ENCODE measurements at places on chromosomes 2 and 18.

GRCh38 chr2:46193356-46193755 lies 103.9 kb upstream of the EPAS1 start:
- no peak for DNase-seq

DNA sequence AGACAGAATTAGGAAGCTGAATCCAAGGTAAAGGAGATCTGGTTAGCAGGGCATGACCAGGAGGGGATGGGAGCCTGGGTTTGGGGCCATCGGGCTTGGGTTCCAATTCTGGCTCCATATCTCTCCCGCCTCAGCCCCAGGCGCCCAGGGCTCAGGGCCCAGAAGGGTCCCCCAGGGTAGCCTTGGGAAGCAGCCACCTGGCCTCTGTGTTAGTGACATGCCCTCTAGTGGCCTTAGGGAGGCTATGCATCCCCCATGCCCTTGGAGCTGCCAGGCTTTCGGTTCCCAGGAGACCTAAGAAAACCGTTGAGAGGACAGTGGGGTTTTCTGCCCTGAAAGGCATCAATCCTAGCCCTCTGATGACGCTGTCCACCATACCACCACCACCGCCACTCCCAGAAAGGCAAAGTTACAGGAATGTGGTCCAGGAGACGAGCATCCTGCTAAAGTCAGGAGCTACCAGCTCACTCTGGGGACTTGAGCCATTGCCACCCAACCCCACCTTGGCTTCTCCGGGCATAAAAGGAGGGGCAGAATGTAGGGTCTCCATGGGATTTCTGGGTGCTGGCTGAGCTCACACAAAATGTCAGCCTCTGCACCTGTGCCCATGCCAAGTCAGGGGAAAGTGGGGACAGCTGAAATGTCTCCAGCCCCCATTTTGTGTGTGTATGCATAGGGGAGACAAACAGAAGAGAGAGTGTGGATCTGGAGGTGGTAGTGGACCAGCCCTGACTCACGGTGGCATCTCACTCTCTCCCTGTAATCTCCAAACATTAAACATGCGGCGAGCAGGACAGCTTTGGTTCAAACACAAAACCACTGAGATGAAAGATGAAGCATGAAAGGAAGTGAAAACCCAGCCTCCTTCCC lies 56.5 kb downstream of the EMX1 start:
- DNase-seq, result peak; percentile 3

- DNase-seq, result no peak
These were observed 3.7 kb downstream of the FBXO48 start for GRCh38 chr2:68463287-68463877.

DNA sequence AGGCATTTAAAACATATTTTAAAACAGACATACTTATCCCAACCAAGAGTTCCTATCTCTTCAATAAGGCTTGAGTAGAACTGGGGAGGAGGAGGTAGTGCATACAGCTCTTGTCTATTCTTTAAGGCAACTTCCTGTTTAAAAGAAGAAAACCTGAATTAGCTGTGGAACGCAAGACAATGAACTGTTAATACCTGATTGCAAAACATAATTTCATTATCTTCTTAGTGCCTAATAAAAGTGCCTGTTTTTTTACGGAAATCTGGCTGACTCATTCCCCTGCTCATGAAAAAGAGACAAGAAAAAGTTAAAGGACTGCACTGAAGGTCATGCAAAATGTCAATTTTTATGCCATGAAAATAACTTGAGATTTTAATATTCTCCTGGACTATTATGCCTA lies 19.2 kb downstream of the FANCL start:
- DNase-seq, result no peak

- no peak for DNase-seq
These were observed 151.2 kb downstream of the ANTXR1 start for GRCh38 chr2:69164061-69164778.

GRCh38 chr2:503288-503999 lies 173.8 kb downstream of the TMEM18 start:
- DNase-seq, result no peak

DNA sequence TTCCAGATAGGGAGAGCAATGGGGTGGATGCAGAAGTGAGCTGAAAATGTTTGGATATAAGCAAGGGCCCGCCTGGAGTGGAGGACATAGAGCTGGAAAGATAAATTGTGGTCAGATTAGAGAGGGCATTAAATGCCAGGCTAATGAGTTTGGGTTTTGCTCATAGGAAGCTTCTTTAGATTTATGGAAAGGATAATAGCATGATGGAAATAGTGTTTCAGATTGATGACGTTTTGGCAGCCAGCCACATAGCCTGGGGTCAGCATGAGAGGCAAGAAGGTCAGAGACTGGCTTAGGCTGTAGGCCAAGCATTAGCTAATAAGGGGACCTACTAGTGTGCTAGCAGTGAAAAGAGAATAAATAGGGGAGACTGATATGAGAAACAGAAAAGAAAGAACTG lies 321.6 kb downstream of the STK39 start:
- DNase-seq, result no peak

- DNase-seq, result no peak
These were observed 208.2 kb downstream of the CCDC178 start for GRCh38 chr18:33232318-33232626.

DNA sequence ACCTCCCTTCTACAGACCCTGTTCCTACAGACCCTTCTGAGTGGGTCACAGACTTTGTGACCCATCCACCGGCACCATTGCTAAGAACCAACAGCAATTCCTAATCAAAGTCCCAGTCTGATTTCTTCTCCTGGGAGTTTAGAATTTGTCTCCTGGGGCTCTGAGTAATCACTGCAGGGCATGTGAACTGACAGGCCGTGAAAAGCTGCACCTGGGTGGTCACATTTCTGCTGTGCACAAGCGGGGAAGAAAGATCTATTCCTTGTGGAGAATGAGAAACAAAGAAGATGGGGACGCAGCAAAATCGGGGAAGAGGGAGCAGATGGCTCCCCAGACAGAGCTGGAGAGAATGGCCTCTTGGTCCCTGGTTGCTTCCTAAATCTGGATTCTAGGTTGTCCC lies 151.0 kb downstream of the ARL4C start:
- no peak for DNase-seq

GRCh38 chr2:97698530-97698929 lies 14.8 kb upstream of the ZAP70 start:
- DNase-seq, result no peak

- no peak for DNase-seq
These were observed 4.8 kb downstream of the TMEM200C start for GRCh38 chr18:5890331-5891183.

DNA sequence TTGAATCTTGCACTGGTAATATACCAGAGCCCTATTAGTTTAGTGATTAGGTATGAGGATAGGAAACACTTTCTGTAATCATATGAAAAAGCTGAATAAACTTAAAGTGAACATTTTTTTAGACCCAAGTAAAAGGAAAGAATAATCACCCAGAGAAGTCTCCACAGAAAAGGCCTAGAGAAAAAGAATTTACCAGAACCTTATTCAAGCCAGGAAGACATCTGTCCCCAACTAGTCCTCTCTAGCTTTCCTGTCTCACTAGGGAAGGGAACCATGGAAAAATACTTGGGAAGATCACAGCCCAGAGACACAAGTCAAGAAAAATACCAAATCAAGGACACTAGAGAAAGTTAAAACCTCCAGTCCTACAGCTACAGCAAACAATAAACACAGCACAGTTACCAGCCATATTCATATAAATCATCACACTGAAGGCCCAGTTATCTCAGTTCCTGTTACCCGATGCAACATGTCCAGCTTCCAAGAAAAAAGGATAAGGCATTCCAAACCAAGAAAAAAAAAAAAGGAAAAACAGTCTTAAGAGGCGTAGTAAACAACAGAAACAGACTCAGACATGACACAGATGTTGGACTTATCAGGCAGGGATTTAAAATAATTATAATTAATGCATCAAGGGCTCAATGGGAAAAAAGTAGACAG lies 461.5 kb downstream of the IRS1 start:
- no peak for DNase-seq

- DNase-seq, result no peak
These were observed 36.6 kb upstream of the BOD1L2 start for GRCh38 chr18:57110290-57110689.

DNA sequence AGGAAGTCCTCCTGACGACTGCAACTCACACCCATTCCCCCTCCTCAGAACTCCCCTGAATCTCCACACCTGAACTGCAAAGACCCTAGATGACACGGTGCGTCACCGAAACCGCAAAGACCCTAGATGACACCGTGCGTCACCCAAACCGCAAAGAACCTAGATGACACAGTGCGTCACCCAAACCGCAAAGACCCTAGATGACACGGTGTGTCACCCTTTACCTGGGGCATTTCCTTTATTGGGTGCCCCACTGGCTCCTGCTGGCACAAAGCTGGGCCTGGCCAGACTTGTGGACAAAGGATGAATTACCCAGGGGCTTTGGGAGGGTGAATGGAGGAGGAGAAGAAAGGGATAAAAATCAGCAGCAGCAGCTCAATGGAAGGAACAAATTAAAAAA lies 123.8 kb downstream of the CELF4 start:
- no peak for DNase-seq

DNA sequence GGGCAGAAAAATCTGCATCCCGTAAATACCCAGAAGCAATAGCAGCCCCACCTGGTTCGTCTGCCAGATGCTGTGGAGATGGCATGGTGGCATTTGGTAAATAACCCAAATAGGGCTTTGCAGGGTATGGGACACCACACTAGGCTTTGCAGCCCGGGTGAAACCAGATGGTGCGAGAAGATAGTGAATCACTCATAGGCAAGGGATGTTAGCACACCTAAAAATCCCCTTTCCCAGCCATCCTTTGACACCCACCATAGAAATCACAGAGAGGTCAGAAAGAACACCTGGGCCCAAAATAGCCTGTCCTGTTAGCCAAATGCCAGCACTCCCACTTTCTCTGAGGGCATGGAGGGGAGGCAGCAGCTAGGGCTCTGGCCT lies 47.6 kb downstream of the BCL11A start:
- DNase-seq, result no peak

DNA sequence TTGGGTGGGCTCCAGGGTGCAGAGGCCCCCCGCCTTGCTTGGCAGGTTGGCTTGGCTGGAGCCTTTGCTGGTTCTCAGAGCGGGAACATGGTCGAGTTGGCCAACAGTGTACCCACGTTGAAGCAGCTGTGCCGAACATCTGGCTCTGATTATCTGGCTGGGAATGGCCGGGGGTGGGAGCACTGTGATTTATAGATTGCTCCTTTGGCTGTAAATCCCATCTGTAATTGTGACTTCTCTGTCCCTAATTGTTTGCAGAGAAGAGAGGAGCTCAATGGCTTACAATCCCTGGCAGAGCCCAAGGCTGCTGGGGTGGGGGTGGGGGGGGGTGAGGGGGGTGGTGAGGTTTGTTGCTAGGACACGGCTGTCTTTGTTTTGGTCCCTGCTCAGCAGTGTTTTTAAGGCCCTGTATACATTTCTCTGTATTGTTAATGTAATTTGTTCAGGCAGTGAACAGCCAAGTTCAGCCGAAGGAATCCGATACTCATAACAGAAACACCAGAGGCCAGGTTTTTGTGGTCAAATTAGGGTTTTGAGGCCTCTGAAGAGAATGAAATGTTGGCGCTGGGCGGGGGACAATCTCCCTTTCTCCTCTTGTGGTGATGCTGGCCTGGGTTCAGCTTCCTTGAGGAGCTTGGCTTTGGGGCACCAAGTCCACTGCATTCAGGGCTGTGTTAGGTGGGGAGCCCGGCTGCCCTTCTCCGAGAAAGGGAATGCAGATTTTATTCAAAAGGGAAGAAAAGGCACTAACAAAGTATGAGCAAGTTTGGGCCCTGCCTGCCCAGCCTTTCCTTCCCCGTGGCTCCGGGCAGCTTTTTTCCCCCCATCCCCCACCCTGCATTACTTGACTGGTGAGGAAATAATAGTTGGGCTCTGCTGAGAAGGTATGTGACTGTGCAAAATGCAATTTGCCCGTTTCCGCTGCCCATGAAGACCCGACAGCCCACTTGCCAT lies 82.5 kb downstream of the TCF7L1 start:
- no peak for DNase-seq

DNA sequence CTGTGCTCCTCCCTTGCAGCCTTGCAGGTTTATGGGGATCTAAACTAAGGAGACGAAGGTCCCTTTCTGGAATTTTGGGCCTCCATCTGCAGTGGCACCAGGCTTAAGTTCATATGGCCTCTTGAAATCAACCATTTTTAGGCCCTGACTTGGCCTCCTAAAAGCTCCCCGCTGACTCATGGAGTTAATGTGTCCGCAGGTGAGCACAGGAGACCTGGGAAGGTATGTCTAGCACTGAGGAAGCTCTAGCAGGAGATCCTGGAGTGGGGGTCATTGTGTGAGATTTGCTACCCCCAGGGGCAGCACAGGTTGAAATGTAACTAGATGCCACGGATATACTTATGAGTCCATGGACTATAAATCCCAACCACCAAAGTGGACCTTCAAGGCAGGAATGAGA lies 95.9 kb upstream of the CELF4 start:
- DNase-seq, result no peak

DNA sequence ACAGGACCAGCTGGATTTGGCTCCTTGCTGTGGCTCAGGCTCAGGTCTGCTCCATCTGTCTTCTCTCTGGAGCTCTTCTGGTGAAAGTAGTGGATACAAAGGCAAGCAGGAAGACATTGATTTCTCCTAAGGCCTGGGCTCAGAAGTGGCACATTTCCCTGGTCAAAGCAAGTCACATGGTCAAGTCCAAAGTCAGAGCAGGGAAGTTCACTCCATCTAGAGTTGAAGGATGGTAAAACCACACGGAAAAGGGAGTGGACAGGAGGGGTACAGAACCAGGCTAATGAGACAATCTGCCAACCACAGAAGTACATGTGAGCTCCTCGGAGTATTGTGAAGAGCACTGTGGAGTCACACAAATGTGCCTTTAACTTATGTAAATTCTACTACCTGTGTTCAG lies 66.1 kb downstream of the MARCO start:
- no peak for DNase-seq

DNA sequence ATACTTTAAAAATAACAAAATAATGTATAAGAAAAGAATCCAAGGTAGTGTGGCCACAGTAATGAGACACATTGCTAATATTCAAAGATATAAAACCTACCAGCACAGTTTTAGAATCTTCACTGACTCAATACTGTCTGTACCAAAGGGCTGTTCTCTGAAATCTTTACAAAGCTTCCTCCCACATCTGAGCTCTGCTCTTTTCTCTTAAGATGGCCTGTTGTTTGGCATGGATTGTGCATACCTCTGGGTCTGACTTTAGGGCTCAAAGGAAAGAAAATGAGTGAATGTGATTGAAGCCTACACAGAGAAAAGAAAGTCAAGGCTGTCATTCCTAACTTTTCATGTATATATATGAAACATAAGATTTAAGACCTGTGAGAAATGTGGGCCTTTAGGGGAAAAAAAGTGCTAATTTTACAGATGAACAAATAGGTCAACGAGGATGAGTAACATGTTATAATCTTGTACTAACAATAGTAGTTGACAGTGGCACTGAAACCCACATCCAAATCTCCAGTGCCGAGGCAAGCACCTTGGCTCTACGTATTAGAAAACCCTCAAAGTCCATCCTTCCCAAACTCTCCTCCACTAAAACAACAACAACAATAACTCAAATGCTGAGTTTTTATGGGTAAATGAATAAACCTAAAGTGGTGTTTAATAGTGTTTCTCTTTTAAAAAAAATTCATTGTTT lies 114.2 kb downstream of the ZNF521 start:
- DNase-seq, result no peak

- no peak for DNase-seq
These were observed 63.7 kb downstream of the MARCHF4 start for GRCh38 chr2:216308576-216308975.

Data from stimulated activated naive CD4-positive, alpha-beta T cell (primary cell).